ENCODE measurements at places on chromosomes 5 and 9. TPM values are rescaled to one million over a fixed set of nuclear protein-coding genes. Genes with fewer than 3 reads are reported as not detected.

- DNase-seq = no peak
These were observed 15.4 kb upstream of the SUSD3 start for GRCh38 chr9:93043122-93043521.

DNA sequence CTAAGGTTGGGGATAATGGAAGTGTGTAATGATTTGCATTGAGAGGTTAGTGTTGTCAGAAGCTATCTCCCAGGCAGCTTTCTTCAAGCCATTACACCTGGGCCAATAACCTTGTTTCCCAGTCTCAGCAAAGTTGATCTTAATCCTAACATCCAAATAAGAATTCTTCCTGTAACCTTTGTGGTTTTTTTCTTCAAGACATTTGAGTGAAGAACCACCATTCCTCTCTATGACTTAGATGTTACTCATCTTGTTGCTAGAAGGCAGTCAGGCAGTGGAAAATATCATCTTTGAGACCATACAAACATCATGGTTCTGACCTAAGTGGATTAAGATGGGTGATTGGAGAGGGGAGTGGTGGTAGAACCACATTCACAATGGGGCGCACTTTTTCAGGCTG is 103.5 kb downstream of the NDUFAF2 start:
- DNase-seq = no peak

DNA sequence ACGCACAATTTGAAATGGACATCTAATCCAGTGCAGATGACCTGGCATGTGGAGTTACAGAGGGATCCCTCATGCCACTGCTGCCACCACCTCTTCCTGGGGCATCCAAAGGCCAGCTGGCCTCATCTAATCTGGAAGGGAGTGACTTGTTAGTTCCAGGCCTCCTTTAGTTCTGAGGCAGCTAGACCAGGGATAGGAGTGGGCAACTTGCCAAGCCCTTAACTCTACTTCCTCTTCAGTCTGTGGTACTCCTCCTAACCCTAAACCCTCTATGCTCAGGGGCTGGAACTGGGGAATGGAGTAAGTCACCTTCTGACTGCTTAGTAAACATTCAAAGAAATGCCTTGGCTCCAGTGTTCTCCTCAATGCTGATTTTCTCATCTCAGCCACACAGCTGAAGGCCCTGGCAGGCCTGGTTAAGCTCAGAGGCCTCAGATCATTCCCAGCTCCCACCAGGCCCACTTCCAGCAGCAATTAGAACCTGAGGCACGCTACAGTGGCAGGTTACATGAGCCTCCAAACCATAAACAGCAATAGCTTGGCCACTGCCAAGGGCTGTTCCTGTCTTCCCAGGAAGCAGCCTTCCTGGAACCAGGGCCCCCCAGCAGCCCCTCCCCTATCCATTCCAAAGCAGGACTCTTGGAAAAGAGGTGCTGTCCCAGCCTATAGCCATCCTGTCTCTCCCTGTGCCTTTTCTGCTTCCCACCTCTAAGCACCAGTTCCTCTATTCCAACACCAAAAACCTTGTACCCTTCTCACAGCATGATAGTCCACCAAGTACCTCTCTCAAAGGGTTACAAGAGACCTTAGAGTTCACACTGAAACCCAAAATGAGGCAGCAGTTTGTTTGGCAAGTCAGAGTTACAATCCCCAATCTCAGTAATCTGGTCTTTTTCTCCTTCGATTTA is 2.0 kb downstream of the EIF4EBP3 start:
- DNase-seq = no peak

DNA sequence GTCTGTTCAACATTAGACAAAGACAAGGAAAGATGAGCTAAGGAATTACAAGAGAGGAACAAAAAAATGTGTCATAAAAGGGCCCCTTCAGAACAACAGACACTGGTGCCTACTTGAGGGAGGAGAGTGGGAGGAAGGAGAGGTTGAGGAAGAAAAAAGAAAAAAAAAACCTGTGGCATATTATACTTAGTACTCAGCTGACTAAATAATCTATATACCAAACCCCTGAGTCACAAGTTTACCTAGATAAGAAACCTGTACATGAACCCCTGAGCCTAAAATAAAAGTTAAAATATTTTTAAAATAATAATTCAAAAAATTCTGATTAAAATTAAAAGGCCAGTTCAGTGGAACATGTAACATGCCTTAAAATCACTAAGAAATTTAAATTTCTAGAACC is 107.3 kb downstream of the MTREX start:
- no peak for DNase-seq

GRCh38 chr9:82147798-82148425 is 159.3 kb downstream of the SPATA31D1 start:
- no peak for DNase-seq

DNA sequence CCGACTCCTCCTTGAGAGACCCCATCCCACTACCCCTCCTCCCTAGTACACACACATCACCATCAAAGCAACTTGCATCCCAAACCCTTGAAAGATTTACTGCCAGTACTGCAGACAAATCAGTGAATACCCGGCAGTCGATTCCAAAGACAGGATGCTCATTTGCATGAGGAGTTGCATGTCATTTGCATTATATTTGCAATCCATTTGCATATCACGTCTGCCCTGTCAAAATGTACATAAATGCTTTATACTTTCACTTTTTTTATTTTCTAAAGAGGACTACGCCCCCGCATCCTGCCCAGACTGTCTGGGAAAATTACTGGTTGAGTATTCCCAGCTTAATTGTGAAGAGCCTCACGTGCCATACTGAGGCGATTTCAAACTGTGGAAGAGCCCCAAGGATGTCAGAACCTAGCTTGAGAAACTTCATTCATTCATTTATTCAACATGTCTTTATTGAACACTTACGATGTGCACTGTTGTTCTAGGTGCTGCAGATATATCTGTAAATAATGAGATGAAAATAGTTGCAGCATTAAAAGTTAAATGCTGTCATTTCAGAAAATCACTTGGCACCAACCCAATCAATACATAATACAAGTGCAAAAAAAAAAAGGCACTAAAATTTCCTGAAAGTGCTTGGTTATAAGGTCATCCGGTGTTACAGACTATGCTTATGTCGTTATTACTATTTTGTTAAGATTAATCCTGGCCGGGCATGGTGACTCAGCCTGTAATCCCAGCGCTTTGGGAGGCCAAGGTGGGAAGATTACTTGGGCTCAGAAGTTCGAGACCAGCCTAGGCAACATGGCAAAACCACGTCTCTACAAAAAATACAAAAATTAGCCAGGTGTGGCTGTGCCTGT is 17.2 kb upstream of the SIL1 start:
- no peak for DNase-seq

TTC23L gene
- not detected for total RNA-seq

Measured in Panc1 (cell line).